ENCODE measurements at places on chromosomes 13 and 19. TPM values are rescaled to one million over a fixed set of nuclear protein-coding genes. Genes with fewer than 3 reads are reported as not detected.
A peak's percentile ranks its signal among the peaks of the same experiment; 100 is the strongest.

DNA sequence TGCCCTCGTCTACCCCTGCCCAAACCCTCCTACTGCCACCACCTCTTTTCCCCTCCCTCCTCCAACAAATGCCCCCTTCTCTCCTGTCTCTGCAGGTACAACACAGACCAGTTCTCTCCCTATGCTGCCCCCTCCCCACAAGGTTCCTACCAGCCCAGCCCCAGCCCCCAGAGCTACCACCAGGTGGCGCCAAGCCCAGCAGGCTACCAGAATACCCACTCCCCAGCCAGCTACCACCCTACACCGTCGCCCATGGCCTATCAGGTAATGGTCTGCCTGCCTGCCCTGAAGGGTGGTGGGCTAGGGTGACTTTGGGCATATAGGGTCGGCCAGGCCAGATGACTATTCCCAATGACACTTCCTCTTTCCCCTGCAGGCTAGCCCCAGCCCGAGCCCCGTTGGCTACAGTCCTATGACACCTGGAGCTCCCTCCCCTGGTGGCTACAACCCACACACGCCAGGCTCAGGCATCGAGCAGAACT, 6.5 kb upstream of the TIMM50 start:
- peak; percentile 53 for DNase-seq

DNA sequence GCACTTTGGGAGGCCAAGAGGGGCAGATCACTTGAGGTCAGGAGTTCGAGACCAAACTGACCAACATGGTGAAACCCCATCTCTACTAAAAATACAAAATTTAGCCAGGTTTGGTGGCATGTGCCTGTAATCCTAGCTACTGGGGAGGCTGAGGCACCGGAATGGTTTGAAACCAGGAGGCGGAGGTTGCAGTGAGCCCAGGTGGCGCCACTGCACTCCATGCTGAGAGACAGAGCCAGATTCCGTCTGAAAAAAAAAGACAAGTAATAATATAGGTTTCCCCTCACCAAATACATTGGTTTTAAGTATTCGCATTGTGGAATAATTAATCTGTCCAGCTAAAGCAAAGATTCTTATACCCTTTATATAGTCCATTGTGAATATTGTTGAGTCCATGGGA, 1544.6 kb downstream of the OLFM4 start:
- no peak for DNase-seq

IGFL2 gene
- not detected for total RNA-seq

DNA sequence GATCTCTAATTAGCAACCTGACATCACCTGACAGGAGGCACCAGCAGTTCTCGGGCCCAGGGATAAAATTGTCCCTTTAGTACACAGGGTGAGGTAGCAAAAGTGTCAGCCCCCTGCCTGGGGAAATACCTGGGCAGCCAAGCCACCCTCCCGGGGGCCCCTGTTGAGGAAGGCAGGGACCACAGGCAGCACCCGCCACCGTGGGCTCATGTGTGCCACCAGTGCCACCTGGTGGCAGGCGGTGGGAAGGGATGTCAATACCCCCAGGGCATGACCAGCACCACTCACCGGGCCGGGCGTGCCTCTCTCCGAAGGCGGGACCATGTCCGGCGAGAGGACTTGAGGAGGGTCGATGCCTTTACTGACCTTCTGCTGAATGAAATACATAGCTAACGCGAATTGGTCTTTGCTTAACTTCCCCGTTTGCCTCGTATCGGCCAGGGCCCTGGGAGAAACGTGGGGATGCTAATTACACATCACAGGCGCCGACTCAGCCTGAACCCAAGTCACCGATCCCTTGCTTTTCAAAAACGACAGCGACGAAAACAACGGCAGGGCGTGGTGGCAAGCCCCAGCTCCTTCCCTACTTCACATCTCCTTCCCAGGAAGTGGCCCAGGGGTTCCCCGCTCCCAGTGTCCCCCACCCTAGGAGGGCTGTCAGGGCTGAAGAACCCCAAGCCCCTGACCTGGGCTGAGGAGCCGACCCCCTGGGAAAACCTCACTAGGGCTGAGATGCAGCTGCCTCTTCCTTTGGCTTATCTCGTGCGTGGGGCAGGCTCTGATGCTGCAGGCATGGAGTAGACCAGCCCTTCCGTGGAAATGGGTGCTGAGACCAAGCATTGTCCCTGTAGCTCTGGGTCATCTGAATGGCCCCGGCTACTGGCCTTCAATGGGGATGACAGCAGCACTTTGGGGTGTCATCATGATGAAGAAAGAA, 53.8 kb downstream of the EPS15L1 start:
- peak; percentile 57 for DNase-seq

- DNase-seq = peak; percentile 68
Measured at GRCh38 chr19:37594982-37595382, 306 bp downstream of the ZNF540 start.

CGB2 gene
- not detected for total RNA-seq

- peak; percentile 41 for DNase-seq
Measured at GRCh38 chr19:3573162-3573857, 566 bp downstream of the HMG20B start.

DNA sequence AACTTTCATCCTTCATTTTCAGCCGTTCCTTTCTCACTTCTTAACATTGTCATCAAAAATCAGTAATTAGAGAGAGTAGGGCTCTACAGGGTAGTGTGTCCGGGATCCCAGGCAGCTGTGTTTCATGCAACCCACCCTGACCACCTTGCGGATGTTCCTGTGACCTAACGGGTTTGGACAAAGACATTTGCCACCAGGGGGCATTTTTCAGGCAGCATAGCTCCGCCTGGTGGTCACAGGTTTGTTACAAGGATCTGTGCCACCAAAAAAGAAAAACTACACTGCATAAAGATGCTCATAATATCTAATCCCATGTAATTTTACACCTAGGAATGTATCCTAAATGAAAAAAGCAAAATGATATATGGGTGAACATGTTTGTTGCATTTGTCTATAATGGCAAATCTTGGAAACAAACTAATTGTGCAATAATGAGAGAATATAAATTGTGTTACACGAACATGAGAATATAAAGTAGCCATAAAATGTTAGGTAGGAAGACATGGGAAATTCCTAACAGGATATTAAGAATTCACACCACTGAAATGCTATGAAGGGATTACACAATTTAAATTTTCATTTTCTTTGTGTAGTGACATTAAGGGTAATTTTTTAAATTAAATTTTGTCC, 123.0 kb downstream of the SLC7A1 start:
- DNase-seq = peak; percentile 46

N4BP2L1 gene
- 4.8 TPM for total RNA-seq

DNA sequence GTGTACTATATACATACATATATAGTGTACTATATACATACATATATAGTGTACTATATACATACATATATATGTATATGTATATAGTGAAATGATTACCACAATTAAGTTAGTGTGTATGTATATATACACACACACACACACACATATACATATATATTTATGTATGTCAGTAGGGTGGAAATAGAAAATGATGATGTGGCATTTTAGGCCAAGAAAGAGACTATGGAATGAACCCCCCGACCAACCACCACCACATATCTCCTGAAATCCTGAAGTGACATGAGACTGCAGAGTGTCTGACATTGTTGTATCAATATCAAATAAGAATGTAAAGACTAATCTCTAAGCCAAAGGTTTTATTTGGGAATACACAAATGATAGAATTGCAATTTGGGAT, 107.6 kb downstream of the RFC3 start:
- no peak for DNase-seq

DNA sequence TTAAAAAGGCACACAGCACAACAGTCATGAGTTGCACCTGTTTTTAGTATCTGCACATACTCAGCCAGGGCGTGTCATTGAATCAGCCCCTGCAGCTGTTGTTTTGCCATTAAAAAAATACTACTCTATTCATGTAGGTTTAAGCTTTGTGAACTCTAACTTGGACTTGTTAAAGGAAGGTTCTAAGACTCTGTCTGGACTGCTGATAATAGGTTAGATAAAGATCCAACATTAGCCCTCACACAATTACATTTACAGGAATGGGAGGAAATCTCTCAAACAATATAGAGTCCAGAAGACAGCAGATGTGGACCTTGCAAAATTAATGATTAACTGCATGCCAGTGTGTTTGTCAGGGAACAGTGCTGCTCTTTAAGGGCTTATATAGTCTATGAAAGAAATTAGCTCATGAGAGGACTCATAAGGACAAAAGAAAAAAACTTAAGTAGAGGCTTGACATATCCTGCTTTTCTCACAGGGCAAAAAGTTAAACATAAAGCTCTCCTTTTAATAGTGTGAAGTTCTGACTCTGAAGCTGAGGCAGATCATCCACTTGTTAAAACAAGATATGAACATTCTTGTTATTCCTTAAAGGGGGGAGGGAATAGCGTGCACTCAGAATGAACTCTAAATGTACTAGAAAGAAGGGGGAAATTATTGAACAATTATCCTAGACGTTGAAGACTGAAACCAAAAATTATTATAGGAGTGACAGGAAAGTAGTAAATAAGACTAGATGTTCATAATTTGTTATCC, 243.6 kb downstream of the NDFIP2 start:
- peak; percentile 44 for DNase-seq

FFAR3 gene
- total RNA-seq = not detected

URAD gene
- 40.7 TPM for total RNA-seq

DNA sequence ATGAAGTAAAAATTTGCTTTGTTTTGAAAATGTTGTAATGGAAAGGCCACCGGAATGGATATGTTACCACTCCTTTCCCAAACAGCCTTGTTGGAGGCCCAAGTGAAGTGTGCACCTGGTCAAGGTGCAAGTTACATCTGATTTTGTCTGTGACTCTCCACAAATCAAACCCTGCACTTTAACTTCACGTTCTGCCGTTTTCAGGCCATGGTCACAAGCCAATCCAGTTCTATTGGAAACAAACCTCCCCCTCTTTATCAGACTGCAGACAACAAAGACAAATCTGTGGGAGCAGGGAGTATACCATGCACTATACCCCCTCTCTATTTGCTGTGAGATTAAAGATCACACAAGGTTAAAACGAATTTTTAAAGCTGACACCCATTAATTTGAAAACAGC, 155.6 kb upstream of the RFC3 start:
- DNase-seq = no peak

- DNase-seq = no peak
Measured at GRCh38 chr13:94251831-94252608, 227.5 kb downstream of the DCT start.

CDC42EP5 gene
- 601 TPM for total RNA-seq

DNA sequence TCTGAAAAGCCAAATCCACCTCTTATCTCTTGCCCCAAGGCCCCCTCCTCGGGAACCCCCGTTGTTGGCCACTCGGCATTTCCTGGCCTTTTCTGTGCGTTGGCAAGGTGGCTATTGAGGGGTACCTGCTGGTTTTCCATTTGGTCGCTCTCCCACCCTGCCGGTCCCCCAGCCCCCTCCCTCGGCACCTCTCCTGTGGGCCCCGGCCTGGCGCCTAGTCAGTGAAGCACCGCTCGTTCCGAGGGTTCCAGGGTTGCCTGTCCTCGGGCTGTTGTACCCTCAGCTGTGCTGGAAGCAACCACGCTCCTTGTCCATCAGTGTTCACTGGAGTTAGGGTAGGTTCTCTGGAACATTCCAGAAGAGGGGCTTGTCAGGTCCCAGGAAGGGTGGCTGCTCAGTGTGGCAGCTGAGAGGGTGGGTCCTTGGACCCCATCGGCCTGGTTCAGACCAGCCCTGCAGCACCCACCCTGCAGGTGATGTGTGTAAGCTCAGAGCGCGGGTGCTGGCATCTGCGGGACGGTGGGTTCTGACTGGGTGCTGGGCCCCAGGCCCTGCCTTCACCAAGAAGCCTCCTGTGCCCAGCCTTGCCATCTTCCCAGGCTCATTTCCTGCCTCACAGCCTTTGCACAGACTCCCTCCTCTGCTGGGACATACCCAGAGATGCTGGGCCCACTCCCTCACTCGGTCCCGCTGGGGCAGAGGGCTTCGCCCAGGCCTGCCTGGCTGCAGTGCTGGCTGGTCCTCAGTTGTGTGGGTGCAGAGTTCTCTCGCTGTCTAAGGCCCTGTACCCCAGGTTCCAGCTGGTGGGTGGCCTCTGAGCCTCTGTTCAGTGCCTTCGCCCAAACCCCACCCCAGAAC, 21.3 kb downstream of the NKPD1 start:
- DNase-seq = no peak

CYP2S1 gene
- 152 TPM for total RNA-seq

DNA sequence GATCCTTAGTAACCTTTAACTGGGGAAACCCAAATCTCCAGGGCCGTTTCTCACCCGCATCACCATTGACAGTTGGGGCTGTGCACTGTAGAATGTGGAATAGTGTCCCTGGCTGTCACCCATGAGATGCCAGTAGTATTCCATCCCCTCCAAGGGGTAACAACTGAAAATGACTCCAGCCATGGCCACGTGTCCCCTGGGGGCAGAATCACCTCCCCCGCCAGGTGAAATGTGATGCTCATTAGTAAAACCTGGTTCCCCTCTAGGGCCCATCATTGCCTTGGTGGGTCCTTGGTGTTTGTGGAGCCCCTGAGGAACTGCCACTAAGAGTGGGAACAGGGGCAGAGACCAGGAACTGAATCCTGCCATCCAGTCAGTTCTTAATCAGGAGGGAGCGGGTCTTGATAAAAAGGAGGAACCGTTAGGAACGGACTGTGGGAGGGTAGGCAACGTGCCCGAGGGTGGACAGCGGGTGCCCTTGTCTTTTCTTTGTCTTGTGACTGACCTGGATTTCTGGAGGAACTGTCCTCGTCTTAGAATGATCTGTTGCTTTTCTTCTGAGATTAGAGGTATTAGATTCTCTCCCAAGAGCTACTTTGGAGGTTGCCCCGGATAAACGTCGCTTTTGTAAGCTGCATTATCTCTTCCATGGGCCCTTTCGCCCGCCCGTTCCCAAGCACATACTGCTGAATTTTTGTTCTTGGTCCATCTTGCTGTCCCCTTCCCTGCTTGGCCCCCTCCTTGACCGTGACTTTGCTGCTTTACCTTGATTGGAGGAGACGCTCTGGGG, 3.5 kb downstream of the MYO9B start:
- no peak for DNase-seq

GRCh38 chr13:27541386-27541785, 78.9 kb downstream of the LNX2 start:
- no peak for DNase-seq

GRCh38 chr19:56159009-56159559, 16.7 kb upstream of the GALP start:
- DNase-seq = no peak

Measured in colonic mucosa (tissue), 4 donors.